ENCODE measurements at places on chromosomes 13 and 19. TPM values are rescaled to one million over a fixed set of nuclear protein-coding genes. Genes with fewer than 3 reads are reported as not detected.

TBXA2R gene
- 1.0 TPM for total RNA-seq

SEMA6B gene
- total RNA-seq: 2.8 TPM

NPAS1 gene
- total RNA-seq: 0.37 TPM

ZNF665 gene
- total RNA-seq: 2.0 TPM

ZNF729 gene
- total RNA-seq: not detected

ZMYM2 gene
- total RNA-seq: 70.0 TPM
